ENCODE measurements at places on chromosomes 1 and 21.

- DNase-seq = no peak
These were observed 72.8 kb downstream of the CNST start for GRCh38 chr1:246638941-246639655.

GRCh38 chr1:165900576-165901380 is 73.4 kb downstream of the UCK2 start:
- DNase-seq = no peak

DNA sequence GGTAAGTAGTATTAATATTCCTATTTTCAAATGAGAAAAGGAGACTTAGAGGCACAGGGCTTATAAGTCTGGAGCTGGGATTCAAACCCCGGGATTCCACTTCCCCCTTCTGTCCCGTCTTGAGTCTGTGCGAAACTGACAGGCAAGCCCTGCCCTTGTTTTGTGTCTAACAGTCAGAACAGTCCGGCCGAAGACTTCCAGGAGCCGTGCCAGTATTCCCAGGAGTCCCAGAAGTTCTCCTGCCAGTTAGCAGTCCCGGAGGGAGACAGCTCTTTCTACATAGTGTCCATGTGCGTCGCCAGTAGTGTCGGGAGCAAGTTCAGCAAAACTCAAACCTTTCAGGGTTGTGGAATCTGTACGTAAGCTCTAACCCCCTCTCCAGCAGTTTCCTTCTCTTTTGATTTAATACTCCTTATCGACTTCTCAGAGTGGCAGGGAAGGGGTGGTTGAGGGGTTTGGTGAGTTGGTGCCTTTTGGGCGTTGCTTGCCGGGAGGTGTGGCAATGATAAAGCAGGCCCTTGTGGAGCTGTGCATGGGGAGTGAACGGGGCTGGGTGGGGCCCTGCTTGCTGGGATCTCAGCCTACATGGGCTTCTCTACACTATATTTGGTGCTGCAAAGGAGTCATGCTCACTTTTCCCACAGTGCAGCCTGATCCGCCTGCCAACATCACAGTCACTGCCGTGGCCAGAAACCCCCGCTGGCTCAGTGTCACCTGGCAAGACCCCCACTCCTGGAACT is 29.4 kb downstream of the IL6R start:
- no peak for DNase-seq

DNA sequence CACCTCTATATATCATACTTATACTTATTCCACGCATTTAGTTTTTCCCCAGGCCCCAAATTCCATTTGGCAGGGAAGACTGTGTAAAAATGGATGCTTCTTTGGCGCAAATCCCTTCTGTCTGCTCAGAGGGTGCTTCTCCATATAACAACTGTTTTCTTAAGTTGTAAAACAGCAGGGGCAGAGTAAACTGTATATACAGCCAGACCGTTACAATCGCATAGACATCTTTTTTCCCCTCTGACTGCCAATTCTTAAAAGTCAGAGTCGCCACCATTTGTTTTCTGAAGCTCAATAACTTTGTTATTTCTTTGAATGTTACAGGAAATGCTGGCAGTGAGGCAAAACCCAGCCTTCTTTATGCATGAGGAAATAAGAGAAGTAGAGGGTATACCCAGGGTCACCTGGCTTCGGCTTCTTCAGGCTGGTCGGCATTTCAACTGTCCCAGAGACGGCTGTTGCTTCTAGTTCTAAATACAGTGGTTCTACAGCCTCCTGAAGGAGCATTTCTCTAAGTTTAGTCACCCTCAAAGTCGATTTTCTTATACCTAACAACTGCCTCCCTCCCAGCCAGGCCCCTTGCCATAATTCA is 188.4 kb downstream of the CLIC6 start:
- DNase-seq = no peak

DNA sequence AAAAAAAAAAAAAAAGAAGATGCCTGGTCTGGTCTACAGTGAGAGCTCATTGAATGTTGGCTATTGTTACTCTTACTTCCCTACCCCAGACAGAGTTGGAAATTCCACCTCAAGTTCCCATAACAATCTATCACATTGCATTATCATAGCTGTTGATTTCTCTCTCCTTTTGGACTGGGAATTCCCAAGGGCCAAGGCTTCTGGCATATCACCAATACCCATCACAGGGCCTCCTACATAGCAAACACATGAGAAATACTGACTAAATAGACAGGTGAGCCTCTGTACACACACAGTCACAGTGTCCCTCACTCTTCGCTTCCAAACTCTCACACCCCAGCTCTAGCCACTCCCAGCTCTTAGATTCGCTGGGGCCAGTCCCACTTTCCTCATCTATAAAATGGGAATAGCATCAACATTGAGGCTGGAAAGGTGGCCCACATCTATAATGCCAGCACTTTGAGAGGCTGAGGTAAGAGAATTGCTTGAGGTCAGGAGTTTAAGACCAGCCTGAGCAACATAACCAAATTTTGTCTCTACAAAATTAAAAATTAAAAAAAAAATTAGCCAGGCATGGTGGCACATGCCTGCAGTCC is 6.4 kb downstream of the PTAFR start:
- DNase-seq = no peak

DNA sequence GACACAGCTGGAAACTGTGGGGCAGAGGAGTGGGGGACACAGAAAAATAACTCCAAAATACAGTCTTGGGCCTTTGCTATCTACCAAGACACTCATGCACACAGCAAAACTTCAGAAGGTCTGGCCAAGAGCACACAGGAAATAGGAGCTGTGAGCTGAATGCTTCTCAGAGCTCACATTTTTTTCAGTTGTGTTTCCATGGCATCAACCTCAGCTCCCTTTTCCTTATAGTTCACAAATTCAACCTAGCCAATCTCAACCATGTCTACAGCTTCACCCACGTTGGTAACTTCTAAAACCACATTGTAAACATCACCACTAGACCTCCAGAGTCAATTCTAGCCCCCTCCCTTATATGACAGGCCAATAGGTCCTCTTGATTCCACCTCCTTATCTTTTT is 19.6 kb upstream of the SYNJ1 start:
- no peak for DNase-seq

- no peak for DNase-seq
These were observed 36.5 kb upstream of the NGF start for GRCh38 chr1:115374598-115374997.

- DNase-seq = no peak
These were observed 5.8 kb downstream of the TRIM33 start for GRCh38 chr1:114505148-114505561.

DNA sequence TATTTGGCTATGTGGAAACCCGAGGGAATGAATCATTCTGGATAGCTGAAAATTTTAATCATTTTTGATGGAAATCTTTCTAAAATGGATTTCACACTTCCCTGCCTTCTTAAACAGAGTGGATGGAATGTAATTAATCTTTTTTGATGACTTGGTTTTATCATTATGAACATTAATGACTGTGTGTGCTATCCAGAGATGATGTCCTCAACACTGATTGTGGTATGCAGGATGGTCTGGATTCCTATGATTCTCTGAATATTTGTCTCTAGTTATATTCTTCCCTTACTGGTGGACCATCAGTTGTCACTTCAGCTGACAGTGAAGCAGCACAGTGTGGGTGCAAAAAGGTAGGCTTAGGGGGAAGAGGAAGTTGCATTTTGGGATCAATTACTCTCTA is 513.5 kb downstream of the LMO4 start:
- no peak for DNase-seq

DNA sequence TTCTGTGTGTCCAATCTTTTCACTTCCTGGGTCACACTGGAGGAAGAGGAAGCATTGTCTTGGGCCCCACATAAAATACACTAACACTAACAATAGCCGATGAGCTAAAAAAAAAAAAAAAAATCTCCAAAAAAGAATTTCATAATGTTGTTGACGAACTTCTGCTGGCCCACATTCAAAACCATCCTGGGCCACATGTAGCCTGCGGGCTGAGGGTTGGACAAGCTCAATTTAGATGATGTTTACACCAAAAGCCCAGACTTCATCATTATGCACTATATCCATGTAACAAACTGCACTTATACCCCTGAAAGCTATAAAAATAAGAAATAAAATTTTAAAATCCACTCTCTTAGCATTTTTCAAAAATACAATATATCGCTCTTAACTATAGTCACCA is 187.8 kb upstream of the PTBP2 start:
- DNase-seq = no peak

DNA sequence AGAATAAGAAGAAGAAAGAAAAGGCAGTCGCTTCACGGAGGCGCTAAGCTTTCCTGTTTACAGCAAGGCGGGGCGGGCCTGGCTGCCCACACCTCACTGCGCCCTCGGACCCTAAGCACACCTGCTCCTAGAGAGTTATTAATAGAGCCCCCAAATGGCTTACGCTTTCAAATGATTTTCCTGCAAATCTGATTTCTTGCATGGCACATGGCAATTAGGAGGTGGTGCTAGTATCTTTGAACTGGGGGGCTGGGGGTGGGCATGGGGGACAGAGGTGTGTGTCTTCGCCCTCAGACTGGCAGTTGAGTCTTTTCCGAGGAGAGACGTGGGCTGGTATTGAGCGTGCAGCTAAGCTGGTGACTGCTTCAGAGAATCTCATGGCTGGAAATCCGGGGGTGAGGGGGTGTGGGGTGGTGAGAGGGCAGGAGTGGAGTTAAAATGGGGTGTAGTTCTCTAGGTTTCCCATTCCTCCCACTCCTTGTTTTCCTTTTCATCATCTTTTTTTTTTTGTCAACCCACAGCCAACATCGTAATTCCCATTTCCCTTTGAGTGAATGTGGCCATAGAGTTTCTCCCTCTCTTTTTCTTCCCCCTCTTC is 1.3 kb downstream of the S1PR1 start:
- no peak for DNase-seq

DNA sequence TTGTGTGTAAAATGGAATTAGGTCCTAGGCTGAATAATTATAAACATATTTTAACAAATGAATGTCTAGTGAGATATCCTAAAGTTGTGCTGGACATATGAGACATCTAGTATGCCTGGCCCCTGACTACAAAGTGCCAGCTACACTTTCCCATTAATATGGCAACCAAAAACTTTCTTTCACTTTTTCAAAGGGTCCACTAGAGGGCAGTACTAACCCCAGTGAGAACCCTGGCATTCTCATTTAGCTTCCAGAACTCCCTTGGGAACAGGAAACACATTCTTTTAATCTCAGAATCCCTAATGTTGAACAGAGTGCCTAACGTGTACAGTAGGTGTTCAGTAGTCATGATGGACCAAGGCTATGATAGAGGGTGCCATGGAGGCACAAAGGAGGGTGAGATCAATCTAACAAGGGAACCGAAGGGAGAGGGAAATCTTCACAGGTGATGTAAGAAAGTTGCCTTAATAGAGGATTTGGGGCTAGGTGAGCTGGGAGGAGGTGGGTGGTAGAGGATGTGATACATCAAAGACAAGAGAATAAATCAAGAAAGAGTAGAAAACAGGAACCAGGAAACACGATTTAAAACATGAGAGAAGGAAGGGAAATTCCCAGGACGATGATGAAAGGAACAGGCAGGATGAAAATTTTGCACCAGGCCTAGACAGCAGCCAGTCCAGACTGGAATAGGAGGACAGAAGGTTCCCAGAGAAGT is 41.6 kb downstream of the NSL1 start:
- DNase-seq = peak; percentile 47

GRCh38 chr1:213979751-213980586 is 7.8 kb upstream of the PROX1 start:
- no peak for DNase-seq

- no peak for DNase-seq
These were observed 88.3 kb downstream of the RPE65 start for GRCh38 chr1:68361346-68361910.

GRCh38 chr1:217193151-217193550 is 437.7 kb downstream of the GPATCH2 start:
- DNase-seq = no peak

- no peak for DNase-seq
These were observed 1.2 kb upstream of the CDA start for GRCh38 chr1:20587661-20588053.

DNA sequence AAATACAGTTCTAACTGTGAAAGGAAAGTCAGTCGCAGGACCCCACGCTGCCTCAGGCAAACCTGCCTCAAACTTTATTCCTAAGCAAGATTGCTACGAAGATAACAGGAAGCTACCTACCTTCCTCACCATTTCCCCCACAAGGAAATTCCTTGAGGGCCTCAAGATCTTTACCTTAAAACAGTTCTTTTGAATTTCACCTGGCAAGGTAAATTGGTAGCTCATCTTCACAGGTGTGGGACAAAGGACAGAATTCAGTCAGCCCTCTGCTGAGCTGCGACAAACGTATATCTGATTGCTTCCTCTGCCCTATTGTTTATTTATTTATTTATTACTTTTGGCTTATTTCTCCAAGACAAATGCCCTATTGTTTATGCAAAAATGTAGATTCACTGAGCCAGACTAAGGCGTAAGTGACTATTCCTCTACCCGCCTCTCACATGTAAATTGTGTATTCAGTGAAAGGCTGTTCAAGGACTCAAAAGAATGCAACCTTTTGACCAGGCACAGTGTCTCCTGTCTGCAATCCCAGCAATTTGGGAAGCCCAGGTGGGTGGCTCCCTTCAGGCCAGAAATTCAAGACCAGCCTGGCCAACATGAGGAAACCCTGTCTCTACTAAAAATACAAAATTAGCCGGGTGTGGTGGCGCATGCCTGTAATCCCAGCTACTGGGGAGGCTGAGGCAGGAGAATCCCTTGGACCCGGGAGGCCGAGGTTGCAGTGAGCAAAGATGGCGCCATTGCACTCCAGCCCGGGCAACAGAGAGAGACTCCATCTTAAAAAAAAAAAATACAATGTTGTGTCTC is 17.3 kb upstream of the PKNOX1 start:
- no peak for DNase-seq

- no peak for DNase-seq
These were observed 15.9 kb downstream of the HSPA13 start for GRCh38 chr21:14366998-14367397.

DNA sequence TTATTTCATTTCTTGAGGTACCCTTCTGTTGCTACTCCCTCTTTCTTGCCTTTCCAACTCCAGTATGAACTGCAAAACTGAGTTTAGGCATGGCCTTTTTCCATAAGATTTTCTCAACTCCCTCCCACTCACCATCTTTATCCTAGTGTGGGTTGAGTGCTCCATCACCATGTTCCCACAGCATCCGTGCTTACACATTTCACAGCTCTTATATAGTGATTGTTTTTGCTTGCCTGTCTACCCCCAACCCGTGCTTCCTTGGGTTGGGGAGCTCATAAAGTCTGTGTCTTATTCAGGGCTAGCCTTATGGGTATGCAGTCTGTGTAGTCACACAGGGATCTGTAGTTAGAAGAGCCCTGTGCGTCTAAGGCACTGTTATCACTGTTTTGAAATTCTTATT is 68.2 kb upstream of the CCDC190 start:
- DNase-seq = no peak

Data from NCI-H774 (cell line).